ENCODE measurements at places on chromosomes 16 and 17.

GRCh38 chr16:49987381-49987780, 37.6 kb upstream of the CNEP1R1 start:
- no peak for DNase-seq

GRCh38 chr17:36671144-36671543, 69.8 kb downstream of the MRM1 start:
- DNase-seq = peak; percentile 62

DNA sequence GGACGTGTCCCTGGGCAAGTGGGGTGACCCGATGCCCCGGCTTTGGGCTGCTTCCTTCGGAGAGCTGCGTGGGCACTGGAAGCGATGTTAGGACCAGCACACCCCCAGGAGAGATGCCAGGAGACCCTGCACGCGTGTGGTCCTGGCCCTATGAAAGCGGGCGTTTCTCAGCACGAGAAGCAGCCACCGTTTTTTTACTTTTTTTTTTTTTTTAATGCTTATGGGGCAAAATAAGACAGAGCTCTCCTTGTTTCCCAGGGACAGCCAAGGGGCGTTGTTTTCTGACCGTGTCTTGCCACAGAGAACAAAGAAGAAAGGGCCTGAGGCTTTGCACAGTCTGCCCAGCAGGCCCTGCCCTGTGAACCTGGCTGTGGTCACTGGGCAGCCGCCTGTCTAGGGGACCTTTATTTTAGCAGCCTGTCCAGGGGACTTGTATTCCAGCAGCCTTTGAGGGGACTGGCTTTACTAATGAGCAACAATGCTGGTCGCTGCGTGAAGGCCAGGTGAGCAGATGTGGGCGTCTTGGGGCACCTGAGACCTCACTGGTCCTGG, 996 bp downstream of the SLC25A10 start:
- DNase-seq = no peak

GRCh38 chr17:78512976-78513375, 64.2 kb downstream of the DNAH17 start:
- no peak for DNase-seq

GRCh38 chr17:2018716-2019510, 6.2 kb downstream of the RTN4RL1 start:
- DNase-seq = no peak

DNA sequence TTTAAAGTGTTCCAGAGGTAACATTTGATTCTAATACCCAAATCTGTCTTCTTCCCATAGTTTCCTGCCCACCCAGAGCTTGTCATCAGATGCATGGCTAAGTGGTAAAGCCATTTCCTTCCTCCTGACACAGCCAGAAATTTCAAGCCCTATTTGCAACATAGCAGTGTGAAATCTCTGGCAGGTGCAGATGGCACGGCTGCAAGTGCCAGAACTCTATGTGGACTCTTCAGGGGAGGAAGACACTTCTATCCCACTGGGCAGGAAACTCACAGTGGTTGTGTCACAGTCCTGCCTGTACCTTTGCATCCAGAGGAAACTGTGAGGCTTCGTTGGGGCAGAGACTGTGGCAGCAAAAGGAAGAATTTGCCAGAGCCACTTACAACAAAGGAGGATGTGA, 13.2 kb downstream of the DYNLRB2 start:
- DNase-seq = no peak

- no peak for DNase-seq
These were observed 9.0 kb upstream of the AMZ2 start for GRCh38 chr17:68238871-68239253.

DNA sequence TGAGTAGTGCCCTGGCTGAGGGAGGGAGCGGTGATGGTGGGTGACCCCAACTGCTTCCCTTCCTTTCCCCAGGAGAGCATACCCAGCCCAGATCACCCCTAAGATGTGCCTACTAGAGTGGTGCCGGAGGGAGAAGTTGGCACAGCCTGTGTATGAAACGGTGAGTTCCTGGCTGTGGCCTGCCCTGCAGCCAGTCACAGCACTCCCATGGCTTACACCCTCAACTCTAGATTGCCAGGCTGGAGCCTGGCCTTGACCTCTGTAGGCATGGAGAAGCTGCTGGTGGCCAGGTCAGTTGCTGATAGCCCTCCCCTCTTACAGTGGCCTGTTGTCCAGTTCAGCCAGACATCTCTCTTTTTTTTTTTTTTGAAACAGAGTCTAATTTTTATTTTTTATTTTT, 8.6 kb upstream of the NFATC3 start:
- DNase-seq = no peak

DNA sequence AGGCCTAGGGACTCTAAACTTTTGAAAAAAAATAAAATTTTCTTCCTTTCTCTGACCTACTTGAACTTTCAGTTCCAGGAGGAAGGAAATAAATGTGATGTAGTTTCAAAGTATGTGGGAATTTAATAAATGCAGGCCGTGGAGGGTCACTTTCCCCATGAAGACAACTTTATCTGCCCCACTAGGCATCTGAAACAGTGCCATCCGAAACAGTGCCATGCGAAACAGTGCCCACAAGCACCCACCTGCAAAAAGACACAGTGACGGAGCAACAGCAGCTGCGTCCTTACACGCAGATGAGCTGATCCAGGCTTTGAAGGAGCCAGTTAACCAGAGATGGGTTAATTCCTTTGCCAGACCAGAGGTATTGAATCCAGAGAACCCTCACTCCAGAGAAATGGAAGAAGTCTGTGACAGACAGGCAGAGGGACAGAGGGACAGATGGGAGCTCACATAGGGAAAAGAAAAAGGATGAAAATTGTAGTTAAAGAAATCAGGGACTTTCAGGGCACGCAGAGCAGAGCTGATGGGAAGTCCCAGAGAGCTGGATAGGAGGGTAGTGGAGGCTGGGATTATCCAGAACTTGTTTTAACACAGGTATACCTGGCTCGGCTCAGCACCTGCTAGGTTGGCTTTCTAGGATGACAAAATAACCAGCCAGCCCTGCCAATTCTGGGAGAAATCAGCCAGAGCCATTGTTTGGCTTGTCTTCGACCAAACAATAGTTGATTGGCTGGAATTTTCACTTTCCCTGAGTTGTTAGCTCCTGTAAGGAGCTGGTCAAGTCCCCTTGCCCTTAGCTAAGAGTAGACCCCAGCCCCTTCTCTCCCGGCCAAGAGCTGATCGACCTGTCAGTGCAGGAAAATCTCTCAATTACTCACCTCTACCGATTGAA, 17.1 kb upstream of the HOXB13 start:
- DNase-seq = no peak

Data from Jurkat, Clone E6-1 (cell line).